RPMI7951 (cell line): ENCODE measurements at places on chromosomes 16 and 17. TPM values are rescaled to one million over a fixed set of nuclear protein-coding genes. Genes with fewer than 3 reads are reported as not detected.

GRCh38 chr17:77695386-77695785 lies 263.1 kb upstream of the TNRC6C start:
- no peak for DNase-seq

DNA sequence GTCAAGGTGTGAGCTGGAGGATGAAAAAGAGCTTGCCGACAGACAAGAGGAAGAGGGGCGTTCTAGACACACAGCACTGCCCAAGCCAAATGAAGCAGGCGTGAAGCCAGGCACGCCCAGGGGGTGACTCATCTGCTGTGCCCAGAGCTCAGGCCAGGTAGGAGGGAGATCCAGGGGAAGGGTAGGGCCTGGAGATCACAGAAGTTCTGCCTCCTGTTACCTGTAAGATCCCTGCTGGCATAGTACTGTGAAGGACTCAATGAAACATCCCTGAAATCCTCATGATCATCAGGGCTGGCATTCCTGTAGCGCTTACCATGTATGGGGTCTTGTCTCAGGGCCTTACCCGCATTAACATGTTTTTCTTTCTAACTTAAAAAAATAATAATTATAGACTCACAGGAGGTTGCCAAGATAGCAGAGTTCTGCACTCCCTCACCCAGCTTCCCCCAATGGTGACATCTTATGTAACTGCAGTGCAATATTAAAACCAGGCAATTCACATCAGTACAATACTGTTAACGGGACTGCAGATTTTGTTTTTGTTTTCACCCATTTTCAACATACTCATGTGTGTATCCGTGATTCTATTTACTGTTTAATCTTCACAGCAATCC lies 158.6 kb downstream of the XYLT1 start:
- DNase-seq, result no peak

DNA sequence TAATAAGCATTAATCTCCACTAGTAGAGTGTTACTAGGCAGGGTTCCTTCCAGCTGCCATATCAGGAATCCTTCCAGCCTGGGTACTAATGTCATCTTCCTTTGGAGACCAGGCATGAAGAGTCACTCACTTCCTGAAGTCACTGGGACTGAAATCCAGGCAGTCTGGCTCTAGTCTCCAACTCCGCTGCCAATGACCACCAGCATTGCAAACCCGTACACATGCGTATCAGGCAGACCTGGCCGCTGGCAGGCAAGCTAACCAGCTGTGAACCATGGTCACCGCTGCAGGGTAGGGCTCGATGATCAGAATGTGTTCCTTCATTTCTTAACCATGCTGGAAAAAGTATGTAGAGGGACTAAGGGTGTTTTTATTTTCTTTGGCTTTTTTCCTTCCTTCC lies 255.5 kb downstream of the CDH13 start:
- DNase-seq, result peak; percentile 73

DNA sequence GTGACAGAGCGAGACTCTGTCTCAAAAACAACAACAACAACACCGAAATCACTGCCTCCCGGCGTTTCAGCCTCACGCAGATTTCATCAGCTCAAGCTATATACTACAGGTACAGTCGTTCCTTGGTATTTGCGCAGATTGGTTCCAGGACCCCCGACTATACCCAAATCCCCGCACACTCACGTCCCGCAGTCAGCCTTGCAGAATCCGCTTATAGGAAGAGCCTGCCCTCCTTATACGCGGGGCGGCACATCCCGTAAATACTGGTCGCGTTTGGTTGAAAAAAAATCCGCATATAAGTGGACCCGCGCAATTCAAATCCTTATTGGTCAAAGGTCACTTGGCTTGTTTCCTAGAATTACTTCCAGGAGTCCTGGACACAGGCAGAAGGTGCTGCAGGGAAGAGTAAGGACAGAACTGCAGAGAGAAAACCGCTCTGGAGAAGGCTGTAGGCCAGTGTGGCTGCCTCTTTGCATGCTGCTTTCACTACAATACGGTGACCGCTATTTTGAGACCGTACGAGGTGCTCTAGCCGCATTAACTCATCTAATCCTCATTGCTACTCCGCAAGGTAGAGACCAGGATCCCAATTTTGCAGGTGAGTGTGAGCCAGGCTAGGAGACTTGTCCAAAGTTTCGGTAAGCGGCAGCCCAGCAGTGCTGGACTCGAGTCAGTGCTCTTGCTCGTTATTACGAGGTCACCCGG lies 718 bp downstream of the NDUFAB1 start:
- no peak for DNase-seq

GRCh38 chr17:7136266-7136877 lies 21.8 kb upstream of the ASGR2 start:
- DNase-seq, result peak; percentile 47

- peak; percentile 99 for DNase-seq
These were observed 22.4 kb upstream of the CRYM start for GRCh38 chr16:21300309-21301167.

DNA sequence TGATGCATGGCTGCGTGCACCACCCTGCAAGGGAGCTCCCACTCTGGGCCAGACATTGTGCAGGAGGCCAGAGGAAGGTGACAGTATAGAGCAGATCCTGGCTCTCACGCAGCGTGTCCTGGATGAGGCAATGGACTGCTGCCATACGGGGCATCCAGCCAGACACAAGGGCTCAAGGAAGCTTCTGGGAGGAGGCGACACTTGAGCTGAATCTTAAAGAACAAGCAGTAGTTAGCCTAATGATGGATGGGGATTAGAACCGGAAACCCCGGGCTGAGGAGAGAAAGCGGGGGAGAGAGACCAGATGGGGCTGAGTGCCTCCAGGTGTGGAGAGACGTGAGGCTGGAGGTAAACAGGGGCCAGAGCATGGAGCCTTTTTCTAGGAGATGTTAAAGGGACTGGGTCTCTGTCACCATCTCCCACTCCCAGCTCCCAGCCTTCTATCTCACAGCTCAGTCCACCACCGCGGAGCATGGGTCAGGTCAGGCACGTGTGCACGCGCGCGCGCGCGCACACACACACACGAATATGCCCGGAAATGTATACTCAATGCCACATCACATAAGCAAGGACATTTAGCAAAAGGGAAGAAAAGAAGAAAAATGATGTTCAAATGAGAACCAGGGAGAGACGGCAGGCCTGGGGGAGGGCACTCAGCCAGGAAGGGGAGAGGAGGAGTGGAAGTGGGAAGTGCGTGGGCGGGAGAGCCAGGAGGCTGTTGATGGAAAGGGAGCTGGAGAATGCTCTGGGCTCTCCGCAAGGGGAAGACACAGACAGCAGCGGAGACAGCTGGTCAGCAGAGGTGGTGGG lies 46.3 kb downstream of the CCDC42 start:
- peak; percentile 32 for DNase-seq

- no peak for DNase-seq
These were observed 12.3 kb downstream of the NUPR1 start for GRCh38 chr16:28526201-28527099.

DNA sequence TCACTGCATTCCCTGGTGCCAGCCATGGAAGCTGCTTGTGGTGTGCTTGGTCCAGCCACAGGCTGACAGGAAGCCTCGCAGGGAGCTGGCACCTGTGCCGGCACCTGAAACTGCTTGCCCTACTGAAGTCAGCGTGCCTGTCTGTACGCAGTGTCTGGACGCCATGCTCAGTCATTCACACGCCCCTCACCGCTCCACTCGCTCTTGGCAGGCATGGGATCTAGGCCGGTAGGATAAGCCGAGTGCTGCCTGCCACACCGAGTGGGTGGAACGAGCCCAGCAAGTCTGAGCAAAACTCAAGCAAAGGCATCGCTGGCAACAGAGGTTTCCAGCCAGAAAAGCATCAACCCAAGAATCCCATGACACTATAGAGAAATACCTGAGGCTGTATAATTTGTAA lies 350.6 kb downstream of the CDH11 start:
- no peak for DNase-seq

DNA sequence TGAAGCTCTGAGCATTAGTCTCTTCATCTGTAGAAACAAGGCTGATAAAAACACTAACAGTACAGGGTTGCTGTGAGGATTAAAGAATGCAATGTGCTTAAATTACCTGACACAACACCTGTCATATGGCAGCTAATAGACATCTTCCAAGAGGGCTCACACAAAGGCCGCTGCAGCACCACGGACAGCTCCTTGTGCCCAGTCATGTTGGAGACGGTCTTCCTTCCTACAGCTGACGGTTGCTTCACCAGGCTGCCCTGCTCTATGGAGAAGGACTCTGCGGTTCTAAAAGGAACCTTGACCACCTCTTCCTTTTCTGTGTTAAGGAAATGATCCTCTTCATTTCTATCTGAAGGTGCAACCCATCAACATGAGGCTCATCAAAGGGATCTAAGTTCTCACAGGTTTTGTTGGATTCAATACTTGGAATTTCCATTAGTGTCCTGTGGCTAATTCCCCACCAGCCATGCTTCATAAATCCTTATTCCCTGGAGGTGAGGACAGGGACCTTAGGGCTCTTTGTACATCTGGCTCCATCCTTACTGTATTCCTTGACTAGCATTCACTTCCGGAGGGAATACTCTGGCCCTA lies 138.9 kb upstream of the CES5A start:
- peak; percentile 42 for DNase-seq

GRCh38 chr17:82301916-82302567 lies 15.4 kb downstream of the CD7 start:
- no peak for DNase-seq

DNA sequence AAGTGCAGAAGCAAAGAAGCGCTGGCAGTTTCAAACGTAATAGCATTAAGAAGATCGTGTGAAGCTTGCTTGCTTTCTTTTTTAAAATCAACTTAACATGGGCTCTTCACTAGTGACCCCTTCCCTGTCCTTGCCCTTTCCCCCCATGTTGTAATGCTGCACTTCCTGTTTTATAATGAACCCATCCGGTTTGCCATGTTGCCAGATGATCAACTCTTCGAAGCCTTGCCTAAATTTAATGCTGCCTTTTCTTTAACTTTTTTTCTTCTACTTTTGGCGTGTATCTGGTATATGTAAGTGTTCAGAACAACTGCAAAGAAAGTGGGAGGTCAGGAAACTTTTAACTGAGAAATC lies 17.4 kb upstream of the RAB11FIP4 start:
- no peak for DNase-seq

The TPSD1 gene
- not detected in 2 replicates for total RNA-seq

The GPRC5B gene
- 1.2 and 1.6 TPM in 2 replicates for total RNA-seq

- no peak for DNase-seq
These were observed 355.1 kb downstream of the CDH8 start for GRCh38 chr16:61681124-61681523.

The HIGD1B gene
- not detected in 2 replicates for total RNA-seq

The PDILT gene
- total RNA-seq, result not detected in 2 replicates

The TNFSF13 gene
- total RNA-seq, result 0.10 and 0.60 TPM in 2 replicates

DNA sequence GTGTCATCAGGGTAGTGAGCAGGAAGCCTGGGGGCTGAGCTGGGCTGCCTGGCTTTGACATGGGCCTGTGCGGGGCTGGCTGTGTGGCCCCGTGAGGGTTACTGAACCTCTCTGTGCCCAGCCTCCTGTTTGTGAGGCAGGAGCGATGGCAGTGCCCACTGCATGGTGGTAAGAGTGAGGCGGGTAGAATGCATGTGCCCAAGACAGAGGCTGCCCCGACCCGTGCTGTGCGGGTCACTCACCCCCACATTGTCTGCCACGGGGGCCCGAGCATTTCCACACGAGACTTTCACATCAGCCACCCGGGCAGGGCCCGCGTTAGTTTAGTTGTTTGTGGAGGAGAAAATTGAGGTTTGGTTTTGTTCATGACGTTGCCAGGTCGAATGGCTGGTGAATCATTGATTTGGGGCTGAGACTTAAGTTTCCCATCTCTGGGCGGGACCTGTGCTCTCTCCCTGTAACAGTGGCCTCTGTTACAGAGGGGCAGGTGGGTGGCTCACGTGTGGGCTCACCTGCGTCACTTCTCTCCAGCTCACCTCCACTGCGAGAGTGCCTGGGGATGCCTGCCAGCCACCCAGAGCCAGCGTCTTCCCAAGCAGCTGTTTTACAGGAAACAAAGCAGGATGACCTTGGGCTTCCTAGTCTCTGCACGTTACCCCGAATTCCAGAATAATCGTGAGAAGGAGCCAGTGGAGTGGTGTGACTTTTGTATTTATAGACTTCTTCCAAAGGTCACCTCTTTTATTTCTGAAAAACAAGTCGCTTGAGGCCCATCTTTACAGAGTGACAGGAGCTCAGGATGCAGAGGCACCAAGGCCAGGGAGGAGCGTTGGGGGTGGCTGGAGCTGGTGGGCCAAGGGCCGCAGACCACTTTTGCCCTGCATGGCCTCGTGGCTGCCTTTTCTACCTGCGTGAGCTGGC lies 150.6 kb downstream of the RPTOR start:
- no peak for DNase-seq

DNA sequence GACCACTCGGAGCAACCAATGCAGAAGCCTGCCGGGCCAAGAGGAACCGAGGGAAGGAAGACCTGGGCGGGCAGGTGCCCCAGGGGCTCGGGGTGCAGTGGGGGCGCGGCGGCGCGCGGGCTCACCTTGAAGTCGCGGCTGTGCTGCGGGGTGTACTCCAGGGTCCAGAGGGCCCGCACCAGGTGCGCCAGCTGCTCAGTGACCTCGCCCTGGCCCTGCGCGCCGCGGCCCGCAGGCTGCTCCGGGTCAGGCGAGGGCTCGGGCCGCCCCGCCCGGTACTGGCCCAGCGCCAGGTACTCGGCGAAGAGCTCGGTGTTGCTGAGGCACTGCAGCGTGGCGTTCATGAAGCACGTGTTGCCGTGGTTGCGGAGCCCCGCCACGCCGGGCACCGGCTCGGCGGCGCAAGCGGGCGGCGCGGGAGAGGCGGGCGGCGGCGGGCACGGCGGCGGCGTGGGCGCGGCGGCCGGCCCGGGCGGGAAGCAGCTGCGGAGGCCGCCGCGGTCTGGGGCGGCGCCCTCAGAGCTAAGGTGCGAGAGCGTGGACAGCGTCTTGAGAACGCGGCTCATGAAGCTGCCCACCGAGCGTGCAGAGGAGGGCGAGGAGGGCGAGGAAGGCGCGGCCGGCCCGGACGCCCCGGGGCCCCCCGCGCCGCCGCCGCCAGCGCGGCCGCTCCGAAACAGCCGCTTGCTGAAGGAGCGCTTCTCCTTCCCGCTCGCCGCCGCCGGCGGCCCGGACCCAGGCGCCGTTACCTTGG lies 562 bp downstream of the USP31 start:
- peak; percentile 50 for DNase-seq

The WNT9B gene
- total RNA-seq, result not detected in 2 replicates

DNA sequence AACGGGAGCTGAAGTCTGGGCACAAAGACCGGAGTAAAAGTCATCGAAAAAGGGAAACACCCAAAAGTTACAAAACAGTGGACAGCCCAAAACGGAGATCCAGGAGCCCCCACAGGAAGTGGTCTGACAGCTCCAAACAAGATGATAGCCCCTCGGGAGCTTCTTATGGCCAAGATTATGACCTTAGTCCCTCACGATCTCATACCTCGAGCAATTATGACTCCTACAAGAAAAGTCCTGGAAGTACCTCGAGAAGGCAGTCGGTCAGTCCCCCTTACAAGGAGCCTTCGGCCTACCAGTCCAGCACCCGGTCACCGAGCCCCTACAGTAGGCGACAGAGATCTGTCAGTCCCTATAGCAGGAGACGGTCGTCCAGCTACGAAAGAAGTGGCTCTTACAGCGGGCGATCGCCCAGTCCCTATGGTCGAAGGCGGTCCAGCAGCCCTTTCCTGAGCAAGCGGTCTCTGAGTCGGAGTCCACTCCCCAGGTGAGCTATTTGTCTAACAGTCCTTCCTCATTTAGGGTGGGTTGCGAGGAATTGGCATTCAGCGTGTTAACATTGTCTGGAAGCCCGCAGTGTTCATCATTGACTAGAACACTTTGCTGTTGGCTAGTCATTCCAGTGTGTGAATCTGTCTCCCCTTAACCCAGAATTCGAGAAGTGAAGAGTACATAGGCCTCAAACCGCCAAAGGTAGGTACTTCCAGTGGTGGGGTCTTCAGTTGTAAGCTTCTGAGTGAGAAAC lies 1.5 kb downstream of the CDK12 start:
- DNase-seq, result no peak

- DNase-seq, result no peak
These were observed 5.2 kb downstream of the CISD3 start for GRCh38 chr17:38735161-38735997.

- peak; percentile 9 for DNase-seq
These were observed 360.4 kb downstream of the SEC14L1 start for GRCh38 chr17:77501101-77501566.

The RHBDL3 gene
- 0.24 and 0.29 TPM in 2 replicates for total RNA-seq
